T1000 (cell line): ENCODE measurements at places on chromosomes 11 and 22.

DNA sequence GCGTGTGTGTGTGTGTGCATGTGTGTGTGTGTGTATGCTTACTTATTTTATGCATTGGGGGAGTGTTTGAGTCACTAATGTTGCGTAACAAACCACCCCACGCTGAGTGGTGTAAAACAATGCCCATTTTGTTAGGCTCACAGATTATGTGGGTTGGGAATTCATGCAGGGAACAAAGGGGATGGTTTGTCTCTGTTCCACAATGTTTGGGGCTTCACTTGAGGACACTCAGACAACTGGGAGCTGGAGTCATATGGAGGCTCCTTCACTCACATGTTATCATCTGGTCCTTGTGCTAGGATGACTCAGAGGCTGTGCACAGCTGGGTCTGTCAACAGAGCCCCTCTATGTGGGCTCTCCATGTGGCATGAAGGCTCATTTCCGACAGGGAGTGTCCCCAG lies 51.3 kb upstream of the LARGE1 start:
- DNase-seq: no peak

GRCh38 chr11:68181719-68182451 lies 31.2 kb downstream of the KMT5B start:
- no peak for DNase-seq

DNA sequence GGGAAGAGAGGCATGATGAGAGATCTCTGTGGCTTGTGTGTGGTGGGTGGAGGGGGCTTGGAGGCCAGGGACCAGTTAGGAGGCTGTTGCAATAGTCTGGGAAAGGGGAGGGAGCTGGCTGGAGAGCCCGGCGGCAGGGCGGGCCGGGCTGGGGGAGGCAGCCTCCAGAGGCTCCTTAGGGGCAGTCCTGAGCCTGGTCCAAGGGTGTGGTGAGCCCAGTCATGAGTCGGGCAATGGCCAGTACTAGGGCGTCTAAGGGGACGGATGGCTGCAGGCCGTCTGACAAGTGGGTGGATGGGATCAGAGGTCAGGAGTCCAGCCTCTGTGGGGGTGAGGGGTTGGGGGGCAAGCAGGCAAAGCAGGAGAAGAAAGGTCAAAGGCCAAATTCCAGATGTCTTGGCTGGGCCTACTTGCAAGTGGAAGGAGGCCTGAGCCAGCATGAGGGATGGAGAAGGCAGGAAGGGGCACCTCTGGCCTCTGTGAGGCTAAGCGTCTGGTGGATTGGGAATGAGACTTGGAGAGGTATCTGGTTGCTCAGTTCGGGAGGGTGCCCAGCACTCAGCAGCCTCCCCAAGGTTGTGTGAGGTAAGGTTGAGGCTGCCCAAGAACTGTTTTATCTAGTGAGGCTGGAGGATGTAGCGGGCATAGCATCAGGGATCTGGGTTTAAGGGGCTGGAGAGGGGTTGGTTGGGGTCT lies 6.0 kb upstream of the CD248 start:
- DNase-seq: no peak

- peak; percentile 69 for DNase-seq
These were observed at the start of gene NRIP3 for GRCh38 chr11:9003573-9004182. NRIP3 (minus strand) TSS chr11:9004001; CDS start chr11:9003935, 66 bp downstream.

DNA sequence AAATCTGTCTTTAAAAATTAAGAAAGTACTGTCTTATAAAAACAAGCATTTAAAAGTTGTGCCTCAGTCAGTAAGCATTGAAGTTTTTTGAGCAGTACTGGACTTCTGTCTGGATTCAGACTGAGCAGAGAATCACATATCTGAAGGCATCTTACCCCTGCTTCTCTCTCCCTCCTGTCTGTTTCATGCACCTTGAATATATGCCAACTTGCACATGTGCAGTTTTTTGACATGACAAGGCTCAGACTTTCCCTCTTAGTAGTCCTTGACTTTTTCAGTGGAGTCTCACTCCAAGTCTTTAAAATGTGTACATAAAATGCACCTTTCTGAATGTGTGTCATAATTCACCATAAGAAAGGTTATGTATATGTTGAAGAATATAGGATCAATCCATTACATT lies 19.8 kb downstream of the SPECC1L start:
- no peak for DNase-seq
